ENCODE measurements at places on chromosomes 7 and 10.

DNA sequence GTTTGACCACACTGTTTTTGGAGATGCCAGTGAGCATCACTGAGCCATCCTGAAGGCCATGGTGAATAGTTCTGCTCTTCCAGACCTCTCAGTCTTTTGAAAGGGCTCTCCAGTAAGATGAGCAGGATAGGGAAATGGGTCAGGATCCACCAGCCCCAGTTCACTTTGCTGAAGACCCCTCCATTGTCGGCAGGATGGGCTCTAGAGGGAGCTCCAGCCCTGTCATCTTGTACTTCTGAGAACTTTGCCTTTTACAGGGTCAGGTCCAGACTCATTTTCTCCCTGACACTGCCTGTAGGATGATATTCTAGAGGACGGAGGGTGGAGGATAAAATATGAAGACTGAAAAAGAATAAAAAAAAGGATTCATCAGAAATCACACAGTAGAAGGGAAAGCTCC, 13.1 kb downstream of the LHFPL3 start:
- DNase-seq, result peak; percentile 81

- DNase-seq, result no peak
These were observed 234.3 kb downstream of the COBL start for GRCh38 chr7:51082096-51082840.

- DNase-seq, result no peak
These were observed 42.7 kb downstream of the HTRA1 start for GRCh38 chr10:122503886-122504609.

- no peak for DNase-seq
These were observed 475.1 kb downstream of the DNAJB6 start for GRCh38 chr7:157811946-157812345.

DNA sequence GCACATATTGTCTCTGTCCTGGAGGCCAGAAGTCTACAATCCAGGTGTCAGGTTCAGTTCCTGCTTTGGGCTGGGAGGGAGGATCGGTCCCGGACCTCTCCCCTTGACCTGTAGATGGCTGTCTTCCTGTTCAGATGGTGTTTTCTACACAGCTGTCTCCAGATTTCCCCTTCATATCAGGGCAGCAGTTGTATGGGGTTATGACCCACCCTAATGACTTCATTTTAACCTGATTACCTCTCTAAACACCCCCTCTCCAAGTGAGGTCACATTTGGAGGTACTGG, 38.7 kb downstream of the ZNF467 start:
- DNase-seq, result no peak

- DNase-seq, result no peak
These were observed 66.4 kb upstream of the MRLN start for GRCh38 chr10:59819683-59820082.

- no peak for DNase-seq
These were observed 229.4 kb downstream of the TNS3 start for GRCh38 chr7:47352394-47352968.

DNA sequence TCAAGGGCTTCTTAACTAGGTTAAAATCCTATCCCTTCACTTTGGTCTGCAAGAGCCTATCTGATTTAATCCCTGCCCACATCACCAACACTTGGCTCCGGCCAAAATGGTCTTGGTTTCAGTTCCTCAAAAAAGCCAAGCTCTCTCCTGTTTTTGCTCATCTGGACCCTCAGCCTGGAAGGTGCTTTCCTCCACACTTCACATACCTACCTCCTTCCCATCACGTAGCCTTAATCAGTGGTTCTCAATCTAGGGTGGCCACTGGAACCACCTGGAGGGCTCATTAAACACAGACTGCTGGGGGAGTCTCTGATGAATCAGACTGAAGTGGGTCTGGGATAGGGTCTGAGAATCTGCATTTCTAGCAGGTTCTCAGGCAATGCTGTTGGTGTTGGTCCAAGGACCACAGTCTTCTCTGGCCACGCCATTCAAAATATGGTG, 227.0 kb upstream of the AOAH start:
- DNase-seq, result no peak

- no peak for DNase-seq
These were observed 760.0 kb upstream of the SORCS1 start for GRCh38 chr10:107924458-107924857.

- DNase-seq, result no peak
These were observed 108.3 kb downstream of the CUL2 start for GRCh38 chr10:34981844-34982243.

DNA sequence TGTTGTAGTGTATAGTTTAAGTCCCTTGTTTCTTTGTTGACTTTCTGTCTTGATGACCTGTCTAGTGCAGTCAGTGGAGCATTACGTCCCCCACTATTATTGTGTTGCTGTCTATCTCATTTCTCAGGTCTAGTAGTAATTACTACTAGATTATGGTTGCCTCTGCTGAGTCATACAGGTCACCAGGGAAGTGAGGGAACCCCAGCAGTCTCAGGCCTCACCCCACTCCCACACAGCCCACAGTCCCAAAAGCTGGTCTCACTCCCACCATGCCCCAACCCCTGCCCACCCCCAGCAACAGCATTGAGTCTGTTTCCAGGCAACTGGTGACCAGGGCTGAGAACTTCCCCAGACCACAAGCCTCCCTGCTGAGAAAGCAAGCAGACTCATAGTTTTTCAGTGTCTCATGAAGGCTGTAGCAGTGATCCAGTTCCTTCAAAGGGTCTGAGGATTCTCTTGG, 88.0 kb downstream of the PLXDC2 start:
- no peak for DNase-seq

DNA sequence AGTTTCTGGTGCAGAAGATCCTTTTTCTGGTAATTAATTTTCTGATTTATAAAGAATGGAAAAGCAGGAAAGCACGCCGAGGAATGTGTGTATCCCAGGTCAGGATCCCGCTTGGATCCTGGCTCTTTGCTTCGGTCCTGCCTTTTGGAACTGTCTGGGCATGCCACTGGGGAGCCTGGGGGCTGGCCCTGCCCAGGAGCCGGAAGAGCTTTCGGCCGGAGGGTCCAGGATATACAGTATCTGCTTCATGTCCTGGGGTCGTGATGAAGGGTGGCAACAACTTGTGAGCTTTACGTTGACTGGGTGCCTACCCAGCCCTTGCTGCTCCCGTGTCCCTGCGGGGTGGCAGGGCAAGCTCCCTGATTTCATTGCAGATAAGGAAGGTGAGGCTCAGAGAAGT, 2.4 kb downstream of the SH2D4B start:
- no peak for DNase-seq

DNA sequence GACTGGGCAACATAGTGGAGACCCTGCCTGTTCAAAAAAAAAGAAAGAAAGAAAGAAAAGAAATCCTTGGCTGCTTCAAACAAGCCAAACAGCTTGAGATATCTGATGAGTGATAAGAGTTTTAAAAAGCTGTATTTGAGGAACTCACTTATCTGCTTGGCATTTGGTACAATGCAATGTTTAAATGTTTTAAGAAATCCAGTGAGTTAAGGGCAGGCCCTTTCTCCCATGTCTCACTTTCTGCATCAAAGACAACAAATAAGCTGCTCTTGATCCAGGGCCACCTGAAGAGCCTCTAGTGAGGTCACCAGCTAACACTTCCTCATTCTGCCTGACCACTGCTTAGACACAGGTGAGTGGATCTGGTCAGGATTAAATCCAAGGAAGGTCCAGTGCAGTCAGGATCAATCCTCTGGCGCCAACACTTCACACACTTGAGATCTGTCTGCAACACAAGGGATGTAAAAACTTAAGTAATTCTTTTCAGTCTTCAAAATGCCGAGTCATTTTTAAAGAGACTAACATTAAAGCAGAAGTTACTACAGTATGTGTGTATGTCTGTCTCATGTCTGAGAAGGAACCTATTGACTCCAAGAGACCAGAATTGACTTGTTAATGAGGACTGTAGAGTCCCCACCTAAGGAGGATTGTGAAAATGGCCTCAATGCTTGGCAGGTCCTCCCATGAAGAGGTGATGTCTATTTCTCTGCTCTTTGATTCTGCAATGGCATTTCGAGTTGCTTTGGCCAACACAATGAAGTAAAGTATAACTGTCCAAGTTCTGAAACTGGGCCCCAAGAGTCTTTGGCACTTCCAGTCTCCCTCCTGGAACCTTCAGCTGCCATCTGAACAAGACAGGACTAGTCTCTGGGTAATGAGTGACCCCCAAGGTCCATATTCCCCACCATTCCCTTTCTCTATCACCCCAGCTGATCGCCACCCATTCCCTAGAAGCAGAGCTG, 43.1 kb downstream of the CREB3L2 start:
- DNase-seq, result no peak

GRCh38 chr7:112286250-112287086, 80.0 kb downstream of the ZNF277 start:
- no peak for DNase-seq

DNA sequence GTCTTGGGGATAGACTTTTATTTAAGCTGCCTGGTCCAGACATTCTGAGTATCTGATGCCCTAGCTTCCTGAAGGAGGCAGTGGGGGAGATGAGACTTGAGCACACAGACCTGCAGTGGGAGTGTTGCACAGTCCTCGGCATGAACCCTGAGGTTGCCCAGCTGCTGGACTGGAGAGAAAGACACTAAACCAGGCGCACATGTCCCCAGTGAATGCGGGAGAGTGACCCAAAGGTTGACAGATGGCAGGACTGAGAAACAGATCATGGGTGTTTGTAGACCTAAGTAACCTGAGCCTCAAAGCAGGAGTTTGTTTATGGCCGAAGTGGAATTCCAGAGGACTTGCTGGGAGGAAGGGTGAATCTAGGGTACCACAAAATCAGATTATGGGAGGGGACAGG, 15.7 kb upstream of the MSRB2 start:
- DNase-seq, result peak; percentile 15

Measured in GM23338 (cell line).